ENCODE measurements at places on chromosomes 1 and 21.

DNA sequence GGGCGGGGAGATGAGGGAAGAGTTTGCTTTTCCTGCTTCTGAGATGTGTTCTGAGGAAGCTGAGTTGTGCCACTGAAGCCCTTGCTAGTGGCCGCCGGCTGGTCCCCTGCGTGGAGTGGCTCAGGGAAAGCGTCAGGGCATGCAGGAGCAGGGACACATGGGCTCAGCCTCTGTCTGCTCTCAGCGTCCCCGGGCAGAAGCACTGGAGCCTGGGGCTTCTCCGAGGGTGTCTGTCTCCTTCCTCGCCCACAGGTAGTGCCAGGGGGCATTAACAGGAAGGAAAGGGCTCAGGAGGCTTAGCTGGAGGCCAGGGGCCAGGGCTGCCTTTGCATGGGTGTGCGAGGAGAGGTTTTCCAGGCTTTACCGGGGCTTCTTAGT, 7.3 kb downstream of the PRDM16 start:
- no peak for DNase-seq

DNA sequence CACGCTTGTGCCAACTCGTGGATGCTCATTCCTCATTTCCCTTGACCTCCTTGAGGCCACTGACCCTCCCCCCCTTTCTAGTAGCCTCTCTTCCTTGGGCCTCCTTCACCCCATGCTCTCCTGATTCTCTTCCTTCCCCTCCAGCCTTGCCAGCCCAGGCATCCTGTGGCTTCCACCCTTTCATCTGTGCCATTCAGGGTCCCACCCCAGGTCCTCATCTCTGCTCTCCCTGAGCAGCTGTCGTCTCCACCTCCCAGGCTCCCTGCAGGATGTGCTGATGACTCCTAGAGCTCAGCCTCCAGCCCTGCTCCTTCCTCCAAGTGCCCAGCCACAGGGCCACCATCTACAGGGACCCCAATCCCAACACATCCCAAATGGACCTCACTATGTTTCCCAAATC, 197.4 kb downstream of the GRIK3 start:
- DNase-seq = no peak

- no peak for DNase-seq
Measured at GRCh38 chr1:56148326-56149193, 430.8 kb downstream of the PLPP3 start.

GRCh38 chr1:207454046-207454964, at the start of gene CR2:
TSS of gene CR2 (plus strand) at chr1:207454328. CDS start at chr1:207454419, 91 bp downstream.
- no peak for DNase-seq

DNA sequence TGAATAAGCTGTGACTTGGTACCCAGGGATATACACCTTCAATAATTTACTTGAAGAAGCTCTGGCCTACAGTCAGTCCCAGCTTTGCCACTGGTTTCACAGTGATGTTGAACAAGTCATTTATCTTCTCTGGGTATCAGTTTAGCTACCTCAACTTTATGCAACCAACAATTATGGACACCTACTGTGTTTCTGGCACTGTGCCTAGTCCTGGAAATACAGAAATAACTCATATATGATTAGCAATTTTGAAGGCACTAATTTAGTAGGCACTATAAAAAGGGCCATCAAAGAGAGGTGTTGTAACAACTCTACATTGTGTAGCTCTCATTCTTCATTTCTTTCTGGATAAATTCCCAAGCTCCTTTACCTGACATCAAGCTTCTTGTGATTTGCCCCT, 88.6 kb upstream of the SPATA6 start:
- no peak for DNase-seq

DNA sequence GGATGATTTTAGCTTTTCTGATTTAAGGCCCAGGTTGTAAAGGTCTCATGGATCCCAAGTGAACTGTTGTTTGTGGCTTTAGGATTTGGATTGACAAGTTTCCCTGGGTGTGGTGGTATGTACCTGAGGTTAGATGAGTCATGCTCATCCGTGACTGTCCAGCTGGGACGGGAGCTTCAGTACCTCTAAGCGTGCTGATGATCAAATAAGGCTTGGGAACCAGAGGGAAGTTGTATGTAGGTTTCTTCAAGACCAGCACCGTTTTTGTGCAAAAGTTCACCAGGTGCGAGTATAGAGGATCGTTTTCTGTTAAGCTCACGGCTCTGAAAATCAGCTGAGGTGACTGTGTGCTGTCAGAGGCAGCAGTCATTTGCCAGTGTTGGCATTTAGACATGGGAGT, 19.8 kb downstream of the PLA2G2E start:
- no peak for DNase-seq

GRCh38 chr1:5913876-5914275, 78.3 kb downstream of the NPHP4 start:
- no peak for DNase-seq
